COR-L47 (cell line): ENCODE measurements at places on chromosomes 6 and 20.
A peak's percentile ranks its signal among the peaks of the same experiment; 100 is the strongest.

- no peak for DNase-seq
These were observed 38.7 kb downstream of the KAT14 start for GRCh38 chr20:18176318-18176785.

- DNase-seq, result no peak
These were observed 540.9 kb upstream of the MAN1A1 start for GRCh38 chr6:119890470-119890869.

- DNase-seq, result no peak
These were observed 81.0 kb downstream of the AKAP7 start for GRCh38 chr6:131216246-131216645.

- DNase-seq, result peak; percentile 94
These were observed 102.0 kb downstream of the OR2B2 start for GRCh38 chr6:27809939-27810767.

DNA sequence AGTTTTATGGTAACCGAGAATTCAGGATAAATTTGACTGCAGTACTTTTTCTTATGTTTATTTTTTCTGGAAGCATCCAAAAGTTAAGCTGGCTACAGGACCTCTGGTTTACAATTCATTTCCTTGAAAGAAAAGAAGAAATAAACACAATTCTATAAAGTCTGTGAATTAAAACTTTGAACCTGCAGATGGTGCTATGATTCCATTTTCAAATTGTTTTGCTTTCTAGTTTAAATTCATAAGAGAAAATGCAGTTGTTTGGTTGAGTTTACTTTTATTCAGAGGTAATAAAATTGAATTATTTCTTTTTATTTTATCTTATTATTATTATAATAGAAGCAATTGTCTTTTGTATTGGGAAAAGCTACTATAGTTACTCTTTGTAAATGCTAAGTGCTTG lies 1.8 kb upstream of the VIP start:
- no peak for DNase-seq

GRCh38 chr20:62011938-62012534 lies 53.6 kb downstream of the TAF4 start:
- DNase-seq, result no peak

DNA sequence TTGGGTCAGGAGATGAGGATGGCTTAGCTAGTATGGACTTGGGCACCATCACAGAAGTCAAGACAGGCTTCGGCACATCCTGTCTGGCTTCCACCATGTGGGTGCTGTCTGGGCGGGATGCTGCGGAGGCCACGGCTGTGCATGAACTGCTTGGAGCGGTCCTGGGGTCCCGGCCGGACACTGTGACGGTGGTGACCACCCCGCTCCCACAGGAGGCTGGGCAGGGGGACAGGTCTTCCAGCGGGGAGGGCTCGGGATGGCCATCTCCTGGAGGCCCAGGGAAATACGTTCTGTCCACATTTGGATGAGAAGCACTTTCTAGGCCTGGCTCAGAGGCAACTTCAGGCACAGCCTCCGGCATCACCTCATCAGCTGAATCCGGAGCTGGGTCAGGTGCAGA lies 32.1 kb upstream of the TCFL5 start:
- no peak for DNase-seq

DNA sequence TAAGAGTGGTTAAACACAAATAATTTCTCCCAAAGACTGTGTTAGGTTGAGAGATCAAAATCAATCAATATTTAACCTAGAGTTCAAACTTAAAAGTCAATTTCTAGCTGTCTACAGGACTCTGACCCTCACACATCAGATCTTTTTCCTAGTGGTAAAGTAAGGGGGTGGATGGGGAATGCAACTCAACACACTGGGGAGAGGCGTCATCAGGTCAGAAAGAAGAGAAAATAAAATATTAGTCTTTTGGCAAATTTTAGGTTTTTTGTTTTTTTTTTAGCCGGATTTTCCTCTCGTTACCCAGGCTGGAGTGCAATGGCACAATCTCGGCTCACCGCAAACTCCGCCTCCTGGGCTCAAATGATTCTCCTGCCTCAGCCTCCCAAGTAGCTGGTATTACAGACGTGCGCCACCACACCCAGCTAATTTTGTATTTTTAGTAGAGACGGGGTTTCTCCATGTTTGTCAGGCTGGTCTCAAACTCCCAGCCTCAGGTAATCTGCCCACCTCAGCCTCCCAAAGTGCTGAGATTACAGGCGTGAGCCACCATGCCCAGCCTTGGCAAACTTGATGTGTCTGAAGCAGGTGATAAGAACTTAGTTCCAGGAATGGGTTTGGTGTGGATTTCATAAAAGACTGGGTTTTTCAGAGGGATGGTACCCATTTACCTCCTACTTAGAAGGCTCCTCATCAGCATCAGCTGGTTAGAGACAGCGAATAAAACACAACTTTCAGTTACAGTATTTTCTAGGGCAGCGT lies 65.9 kb downstream of the MKKS start:
- no peak for DNase-seq

DNA sequence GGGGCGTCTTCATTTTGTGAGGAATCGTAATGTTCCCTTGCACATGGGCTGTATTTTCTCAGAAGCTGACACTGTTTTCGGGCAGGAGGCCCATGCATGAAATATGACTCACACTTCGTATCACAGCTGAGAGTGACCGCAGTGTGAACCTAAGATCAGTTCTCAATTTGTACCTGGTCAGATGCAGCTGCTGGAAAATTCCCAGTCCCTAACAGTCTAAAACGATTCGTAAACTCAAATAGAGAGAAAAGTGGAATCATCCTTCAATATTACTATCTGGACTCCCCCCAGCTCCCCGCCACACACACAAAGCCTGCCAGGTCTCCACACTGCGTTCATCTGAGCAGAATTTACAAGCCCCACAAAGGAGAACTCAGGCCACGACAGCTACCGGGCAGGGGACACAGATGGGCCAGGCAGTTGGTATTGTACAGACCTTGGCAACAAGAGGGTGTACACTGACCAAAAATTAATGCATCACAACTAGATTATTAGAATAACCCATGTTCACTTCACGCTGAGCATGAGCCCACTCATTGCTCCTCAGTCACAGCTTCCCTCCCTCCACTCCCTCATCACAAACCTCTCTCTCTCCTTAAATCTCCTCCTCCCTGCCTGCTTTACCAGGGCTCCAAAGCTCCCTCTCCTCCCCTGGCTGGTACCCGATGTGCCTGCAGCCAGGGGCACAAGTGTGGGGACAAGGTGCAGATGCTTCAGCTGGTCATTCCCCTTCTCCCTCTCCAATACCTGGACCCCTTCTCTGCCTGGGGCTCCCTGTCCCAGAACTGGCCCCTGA lies 488.4 kb downstream of the PREX1 start:
- DNase-seq, result no peak

DNA sequence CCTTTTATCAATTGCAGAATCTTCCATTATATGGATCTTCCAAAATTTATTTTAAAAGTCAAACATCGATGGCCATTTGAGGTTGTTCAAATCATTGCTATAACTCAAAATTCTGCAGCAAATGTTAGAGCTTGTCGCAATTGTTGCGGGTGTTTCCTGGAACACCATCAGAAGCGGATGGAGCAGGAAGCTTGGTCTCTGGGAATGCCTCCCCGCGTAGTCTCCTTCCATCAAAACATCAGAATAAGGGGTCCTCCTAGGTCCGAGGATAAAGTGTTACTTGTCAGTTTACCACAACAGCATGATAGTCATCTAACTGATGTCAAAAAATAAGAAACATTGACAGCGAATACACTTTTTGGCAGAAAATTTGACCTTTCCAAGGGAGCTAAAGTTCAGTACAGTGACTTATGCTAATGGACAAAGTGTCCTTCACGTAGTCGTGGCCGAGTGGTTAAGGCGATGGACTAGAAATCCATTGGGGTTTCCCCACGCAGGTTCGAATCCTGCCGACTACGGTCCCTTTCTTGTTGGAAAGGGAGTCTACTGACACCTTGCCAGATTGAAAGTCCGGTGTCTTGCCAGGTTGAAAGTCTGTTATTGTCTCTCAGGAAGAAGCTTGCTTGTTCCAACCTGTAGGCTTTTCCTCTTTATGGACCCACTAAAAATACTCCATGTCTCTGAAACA lies 59.0 kb upstream of the ZNF184 start:
- no peak for DNase-seq

DNA sequence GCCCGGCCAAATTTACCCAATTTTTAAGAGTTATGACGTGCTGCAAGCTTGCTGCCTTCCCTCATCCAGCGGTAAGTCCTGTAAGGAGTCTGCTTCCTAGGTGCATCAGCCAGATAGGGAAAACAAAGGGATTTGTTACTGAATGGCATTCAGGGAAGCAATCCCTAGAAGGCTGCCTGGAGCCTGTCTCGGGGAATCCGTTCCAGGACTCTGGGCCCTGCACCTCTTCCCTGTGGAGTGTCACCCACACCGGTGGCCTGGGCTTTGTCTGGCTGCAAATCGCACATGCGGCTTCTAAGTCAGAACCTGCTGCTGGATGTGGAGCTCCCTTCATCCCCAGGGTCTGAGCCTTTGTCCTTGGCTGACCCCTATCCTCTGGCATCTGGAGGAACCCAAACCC lies 7.0 kb downstream of the MYT1 start:
- no peak for DNase-seq

GRCh38 chr6:33450434-33450833 lies 3.9 kb upstream of the ZBTB9 start:
- no peak for DNase-seq

GRCh38 chr6:34606477-34607265 lies 50.5 kb upstream of the SPDEF start:
- DNase-seq, result no peak

- DNase-seq, result no peak
These were observed 82.3 kb upstream of the CD83 start for GRCh38 chr6:14035071-14035847.

DNA sequence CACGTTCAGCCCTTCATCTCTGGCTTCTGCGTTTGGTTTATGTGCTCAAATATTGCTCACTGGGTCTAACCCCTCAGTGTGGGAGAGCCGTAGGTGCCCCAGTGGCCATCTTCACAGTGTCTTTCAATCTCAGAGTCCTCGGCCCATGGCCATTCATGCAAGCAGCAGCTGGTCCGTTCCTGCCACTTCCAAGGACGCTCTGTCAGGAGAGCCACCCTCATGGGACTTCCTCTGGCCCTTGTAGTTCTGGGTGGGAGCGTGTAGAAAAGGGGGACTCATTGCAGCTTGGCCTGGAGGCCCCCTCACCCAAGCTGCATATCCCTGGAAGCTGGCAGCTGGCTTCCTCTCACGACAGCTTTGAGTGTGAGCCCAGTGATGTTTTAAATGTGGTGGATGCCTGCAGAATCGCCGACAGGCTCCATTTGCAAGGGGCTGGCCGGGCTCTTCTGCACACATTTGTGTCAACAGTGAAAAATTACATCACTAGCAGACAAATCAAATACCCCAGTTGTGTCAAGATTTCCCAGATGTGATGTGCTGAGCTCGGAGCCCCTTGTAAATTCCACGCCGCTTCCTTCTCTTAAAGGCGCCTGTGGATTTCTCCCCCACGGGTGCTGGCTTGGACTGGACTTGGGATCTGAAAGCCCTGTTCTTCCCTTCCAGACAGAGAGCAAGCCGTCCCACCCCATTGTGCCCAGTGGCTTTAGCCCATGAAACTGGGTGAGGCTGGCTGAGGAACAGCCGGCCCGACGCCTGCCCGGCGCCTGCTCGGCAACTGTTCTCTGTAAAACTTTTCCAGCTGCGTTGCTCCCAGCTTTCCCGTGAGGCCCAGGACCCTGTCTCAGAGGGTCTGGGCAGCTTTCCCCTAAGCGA lies 360.1 kb downstream of the TAF4 start:
- DNase-seq, result no peak

DNA sequence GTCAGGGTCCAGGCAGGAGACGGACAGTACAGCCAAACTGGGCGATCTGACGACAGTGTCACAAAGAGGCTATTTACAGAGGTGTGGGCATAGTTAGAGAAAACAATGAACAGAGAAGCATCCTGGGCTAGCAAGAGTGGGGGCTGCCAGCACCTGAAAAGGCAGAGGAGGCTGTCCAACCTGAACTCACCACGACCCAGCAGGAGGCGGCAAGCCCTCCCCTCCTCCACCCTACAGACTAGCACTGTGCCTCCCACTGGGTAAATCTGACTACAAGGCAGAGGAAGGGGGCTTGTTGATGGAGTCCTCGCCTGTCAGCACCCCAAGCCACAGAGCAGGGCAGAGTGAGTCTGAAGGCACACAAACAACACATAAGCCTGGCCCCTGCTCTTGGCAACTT lies 52.8 kb upstream of the CDYL start:
- DNase-seq, result no peak

GRCh38 chr6:118959903-118960302 lies 24.9 kb upstream of the MCM9 start:
- no peak for DNase-seq

DNA sequence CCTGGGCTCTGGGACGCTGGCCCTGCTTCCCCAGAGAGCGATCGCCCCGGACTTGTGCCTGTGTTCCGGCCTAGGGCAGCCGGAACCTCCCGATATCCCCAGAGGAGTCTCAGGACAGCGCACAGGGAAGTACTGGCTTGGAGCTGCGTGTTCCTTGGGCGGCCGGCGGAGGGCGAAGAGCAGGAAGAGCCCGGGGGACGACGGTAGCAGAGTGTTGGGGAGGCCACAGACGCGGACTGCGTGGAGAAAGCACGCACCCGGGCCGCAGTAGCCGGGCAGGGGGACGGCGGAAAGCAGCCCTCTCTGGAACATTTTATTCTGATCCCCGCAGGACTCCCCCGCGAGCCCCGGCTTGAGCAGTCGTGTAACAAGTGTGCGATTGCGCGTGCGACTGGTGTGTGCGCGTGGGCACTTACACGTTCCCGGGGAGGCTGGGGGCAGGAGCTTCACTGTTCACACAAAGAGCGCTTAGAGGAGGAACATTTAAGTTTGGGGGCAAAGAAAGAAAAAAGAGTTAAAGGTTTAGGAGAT lies 36.1 kb downstream of the NCR2 start:
- no peak for DNase-seq

- no peak for DNase-seq
These were observed 31.9 kb upstream of the SYNCRIP start for GRCh38 chr6:85674604-85675003.

DNA sequence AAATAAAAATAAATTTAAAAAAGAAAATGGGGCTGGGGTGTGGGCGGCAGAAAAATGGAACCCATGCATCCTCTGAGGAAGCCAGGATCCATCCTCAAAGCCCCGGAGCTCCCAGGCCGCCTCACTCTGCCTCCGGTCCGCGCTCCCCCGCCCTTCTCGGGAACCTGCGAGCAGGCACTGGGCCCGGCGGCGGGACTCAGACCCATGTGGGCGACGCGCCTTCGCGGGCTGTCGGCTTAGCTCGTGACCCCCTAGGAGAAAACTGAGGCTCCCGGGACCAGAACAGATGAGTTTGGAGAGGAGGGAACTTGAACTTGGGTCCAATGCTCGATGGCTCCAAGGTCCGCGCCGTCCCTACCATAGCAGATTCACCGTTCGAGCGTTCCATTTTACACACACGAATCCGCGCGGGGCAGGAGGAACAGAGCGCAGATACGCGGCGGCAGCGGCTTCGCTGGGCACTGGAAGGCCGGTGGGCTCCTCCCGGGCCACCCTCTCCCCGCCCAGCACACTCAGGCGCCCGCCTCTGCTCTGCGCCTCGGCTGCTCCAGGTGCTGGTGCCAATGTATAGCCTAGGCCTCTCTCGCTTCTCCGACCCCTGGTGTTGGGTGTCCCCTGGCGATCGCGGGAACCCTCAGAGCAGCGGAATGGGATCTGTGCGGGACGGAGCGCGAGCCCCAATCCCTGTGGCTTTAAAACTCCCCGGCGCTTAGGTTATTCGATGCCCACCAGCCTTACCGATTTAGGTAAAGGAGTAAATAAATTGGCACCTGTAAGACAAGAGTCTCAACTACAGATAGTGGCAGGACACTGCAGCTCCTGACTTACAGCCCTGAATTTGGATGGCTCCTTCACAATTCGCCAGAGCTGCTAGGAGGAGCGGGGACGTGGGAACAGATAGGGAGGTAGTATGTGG lies 39.2 kb downstream of the DPPA5 start:
- DNase-seq, result no peak

GRCh38 chr6:12636336-12636735 lies 80.2 kb upstream of the PHACTR1 start:
- DNase-seq, result no peak

- DNase-seq, result no peak
These were observed 90.9 kb downstream of the FOXO3 start for GRCh38 chr6:108651340-108652227.
